Dorsolateral prefrontal cortex (tissue), 122 donors: ENCODE measurements at places on chromosomes 16 and 17.

- DNase-seq: no peak
Observed at GRCh38 chr16:58337090-58337444, 42.2 kb upstream of the PRSS54 start.

GRCh38 chr17:74283371-74283673 is 9.3 kb downstream of the DNAI2 start:
- DNase-seq: no peak

DNA sequence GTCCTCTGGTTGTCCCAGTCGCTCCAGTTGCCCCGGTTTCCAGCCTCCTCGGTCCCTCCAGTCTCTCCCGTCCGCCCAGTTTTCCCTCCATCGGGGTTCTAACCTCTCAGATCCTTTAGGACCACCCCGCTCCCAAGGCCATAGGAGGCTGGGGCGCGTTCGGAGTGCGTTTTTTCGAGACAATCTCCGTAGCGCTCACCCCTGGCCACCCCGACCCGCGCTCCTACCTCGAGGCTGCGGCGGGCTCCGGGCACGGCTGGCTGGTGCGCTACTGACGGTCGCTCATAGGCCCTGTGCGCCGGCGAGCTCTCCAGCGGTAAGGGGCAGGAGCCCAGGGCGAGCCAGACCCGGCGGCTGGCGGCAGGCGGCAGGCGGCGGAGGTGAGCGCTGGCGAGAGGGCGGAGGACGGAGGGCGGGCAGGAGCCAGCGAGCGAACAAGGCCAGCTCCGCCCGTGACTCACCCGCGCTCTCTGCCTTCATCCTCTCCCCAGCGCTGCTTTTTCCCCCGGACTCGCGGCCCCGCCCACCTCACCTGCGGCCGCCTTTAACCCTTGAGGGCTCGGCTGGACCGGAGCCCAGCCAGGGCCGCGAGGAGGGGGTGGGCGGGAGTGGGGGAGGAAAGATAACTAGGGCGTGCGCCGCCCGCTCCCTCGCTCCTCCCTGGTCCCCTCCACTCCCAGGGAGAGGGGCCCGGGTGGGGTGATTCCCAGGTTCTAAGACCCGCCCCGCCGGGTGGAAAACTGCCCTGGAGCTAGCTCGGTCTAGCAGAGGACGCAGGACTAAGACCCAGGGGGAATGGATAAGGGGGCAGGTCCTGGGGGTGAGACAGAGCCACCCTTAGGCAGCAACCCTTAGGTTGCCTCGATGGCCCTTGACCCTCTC is at the start of gene SP6:
SP6 (minus strand) TSS at position 472 of the 882 bp plus-strand sequence. CDS start 2,734 bp downstream, outside the sequence.
- no peak for DNase-seq

DNA sequence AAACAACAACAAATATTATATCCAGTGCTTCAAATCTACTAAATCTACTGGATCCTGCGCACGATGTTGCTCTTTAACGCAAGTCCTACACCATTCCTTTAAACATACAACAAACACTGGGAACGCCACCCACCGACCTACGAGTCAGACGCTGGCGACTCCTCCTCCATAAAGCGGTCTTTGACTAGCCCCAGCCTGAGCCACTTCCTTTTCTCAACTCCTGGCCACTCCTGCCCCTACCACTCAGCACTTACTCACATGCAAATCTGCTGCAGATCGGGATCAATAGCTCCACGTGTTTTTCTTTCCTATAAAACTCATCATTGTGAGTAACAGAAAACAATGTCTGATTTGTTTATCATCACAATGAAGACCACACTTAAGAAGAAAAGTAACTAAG is 32.8 kb upstream of the MNT start:
- DNase-seq: no peak

DNA sequence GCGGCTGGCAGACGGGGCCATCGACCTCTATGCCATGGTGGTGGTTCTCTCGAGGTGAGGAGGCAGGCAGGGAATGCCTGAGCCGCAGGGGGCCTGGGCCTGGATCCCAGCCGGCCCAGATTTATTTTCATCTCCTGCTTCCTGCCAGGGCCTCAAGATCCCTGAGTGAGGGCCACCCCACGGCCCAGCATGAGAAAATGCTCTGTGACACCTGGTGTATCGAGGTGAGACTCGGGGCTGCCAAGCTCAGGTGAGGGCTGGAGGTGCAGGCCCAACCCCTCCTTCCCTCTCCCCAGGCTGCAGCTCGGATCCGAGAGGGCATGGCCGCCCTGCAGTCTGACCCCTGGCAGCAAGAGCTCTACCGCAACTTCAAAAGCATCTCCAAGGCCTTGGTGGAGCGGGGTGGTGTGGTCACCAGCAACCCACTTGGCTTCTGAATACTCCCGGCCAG is 4.9 kb downstream of the ACADVL start:
- DNase-seq: no peak

- DNase-seq: no peak
Observed at GRCh38 chr16:2913603-2914002, 1.9 kb downstream of the FLYWCH1 start.

GRCh38 chr17:75097865-75098264 is 10.1 kb downstream of the SLC16A5 start:
- DNase-seq: no peak

DNA sequence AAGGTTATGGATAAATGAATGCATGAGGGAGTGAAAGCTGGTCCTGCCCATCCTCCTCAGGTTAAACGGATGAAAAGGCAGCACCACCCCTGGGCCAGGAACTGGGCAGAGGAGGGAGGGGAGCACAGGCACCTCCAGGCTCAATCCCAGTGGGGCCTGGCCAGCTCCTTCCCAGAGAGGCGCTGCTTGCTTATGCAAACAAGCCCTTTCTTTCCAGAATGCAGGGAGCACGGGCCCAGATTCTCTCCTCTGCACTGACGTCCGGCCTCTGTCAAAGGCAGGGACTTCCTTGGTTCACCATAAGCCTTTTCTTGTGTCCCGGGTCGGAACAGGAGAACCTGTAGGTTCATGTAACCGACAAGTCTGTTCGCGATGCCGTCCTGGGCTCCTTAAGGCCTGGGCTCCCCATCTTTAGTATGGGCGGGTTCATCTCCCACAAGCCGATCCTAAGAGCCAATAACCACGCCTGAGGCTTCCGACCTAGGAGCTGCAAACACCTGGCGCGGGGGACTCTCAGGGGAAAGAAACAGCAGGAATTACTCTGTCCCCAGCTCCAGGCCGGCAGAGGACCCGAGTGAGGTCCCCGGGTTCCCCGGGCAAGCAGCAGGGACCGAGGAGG is 16.3 kb downstream of the ENPP7 start:
- no peak for DNase-seq

- DNase-seq: no peak
Observed at GRCh38 chr16:76749780-76750375, 441.1 kb upstream of the MON1B start.

GRCh38 chr17:57623620-57624019 is 121.5 kb downstream of the CCDC182 start:
- DNase-seq: no peak

DNA sequence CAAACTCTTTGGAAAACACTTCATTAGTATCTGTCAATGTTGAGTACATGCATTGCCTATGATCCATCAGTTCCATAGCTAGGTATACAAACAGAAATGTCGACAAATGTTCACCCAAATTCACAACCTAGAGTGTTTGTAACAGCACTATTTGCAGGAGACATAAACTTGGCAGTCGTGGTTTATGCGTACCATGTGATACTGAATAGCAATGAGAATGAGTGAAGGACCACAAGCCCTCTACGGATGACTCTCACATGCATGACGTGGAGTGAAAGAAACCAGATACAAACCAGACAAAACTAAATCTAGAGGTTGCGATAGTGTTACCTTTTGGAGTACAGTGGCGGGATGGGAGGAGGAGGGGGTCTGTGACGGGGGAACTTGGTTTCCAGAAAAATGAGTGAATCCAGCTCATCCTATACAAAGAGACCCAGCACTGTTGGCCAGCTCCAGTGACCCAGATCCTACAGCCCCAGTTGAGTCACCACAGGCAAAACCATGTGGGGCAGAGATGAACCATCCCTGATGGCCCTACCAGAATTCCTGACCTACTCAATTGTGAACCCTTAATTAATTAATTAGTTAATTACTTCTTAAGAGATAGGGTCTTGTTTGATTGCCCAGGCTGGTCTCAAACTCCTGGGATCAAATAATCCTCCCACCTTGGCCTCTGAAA is 15.9 kb upstream of the ULK2 start:
- DNase-seq: no peak

- no peak for DNase-seq
Observed at GRCh38 chr17:48241770-48242497, 134.4 kb downstream of the SNX11 start.

GRCh38 chr16:17529982-17530760 is 59.4 kb upstream of the XYLT1 start:
- DNase-seq: no peak

DNA sequence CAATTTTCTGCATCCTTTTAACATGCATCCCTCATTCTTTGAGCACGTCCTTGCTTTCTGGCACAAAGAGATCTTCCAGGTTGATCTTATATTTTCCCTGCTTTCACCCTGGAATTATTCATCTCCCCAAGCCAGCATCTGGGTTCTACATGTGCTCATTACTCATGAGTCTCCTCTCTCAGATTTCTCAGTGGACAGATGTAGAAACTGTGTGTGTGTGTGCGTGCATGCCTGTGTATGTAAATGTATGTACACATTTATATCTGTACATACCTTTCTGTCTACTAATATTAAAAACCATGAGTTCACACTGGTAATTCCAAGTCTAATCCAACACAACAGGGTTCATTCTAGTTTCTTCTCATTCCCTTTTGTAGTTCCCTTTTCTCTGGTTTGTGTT is 41.9 kb upstream of the NSRP1 start:
- no peak for DNase-seq

GRCh38 chr17:80414508-80414802 is 512 bp upstream of the ENDOV start:
- DNase-seq: no peak

DNA sequence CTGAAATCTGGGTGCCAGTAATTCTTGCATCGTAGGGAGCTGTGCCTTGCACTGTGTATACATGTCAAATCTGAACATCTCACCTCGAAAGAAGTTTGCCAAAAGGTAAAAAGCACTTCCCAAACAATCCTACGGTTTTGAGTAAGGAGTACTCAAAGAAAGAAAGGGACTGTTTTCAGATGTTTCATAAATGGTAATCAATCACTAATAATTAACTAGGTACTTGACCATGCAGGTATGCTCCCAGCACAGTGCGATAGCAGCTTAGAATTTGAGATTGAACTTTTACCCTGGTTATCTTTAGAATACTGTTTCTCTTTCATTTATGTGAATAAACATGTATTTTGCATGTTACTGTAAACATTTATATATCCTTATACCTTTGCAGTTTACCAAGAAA is 39.0 kb downstream of the PRKCA start:
- DNase-seq: no peak

GRCh38 chr16:83878838-83879237 is 20.1 kb upstream of the MLYCD start:
- DNase-seq: no peak

- no peak for DNase-seq
Observed at GRCh38 chr17:27299384-27300049, 5.6 kb downstream of the WSB1 start.

GRCh38 chr17:32482568-32483320 is 4.0 kb upstream of the CDK5R1 start:
- no peak for DNase-seq

DNA sequence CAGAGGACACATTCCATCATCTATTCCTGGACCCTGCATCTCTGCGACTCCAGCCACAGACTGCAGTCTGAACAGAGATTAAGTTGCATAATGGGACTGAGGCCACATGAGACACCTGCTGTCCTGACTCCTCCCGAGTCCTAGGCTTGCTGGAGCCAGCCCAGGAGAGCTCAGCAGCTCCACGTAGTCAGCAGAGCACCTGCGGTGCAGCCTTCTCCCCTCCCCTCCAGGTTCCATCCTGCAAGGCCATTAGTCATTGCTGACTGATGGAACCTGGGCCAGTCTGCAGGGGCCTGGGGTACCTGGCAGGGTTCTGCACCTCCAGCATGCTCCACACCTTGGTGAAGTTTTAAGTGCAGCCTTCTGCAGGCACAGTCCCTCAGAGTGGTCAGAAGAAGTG is 76.7 kb downstream of the PLD6 start:
- no peak for DNase-seq

- no peak for DNase-seq
Observed at GRCh38 chr16:74309789-74310781, 13.5 kb downstream of the PSMD7 start.

DNA sequence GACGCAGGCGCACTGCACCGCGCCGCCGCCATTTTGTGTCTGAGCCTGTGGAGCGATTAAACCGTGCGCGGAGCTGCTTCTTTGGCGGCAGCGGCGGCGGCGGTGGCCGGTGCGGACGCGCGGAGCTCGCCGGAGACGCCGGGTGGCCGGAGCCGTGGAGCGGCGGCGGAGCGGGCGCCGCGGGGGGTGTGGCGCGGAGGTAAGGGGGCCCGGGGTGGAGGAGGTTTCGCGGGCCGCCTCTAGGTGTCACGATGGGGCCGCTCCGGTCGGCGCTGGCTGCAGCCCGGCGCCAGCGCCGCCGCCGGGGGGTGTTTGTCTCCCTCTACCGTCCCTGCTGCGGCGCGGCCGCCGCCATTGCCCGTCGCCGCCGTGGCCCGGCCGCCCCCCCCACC is at the start of gene CTCF:
CTCF (plus strand) TSS at position 1 of the 392 bp plus-strand sequence. CDS start 48,307 bp downstream, outside the sequence.
- DNase-seq: peak; percentile 49

DNA sequence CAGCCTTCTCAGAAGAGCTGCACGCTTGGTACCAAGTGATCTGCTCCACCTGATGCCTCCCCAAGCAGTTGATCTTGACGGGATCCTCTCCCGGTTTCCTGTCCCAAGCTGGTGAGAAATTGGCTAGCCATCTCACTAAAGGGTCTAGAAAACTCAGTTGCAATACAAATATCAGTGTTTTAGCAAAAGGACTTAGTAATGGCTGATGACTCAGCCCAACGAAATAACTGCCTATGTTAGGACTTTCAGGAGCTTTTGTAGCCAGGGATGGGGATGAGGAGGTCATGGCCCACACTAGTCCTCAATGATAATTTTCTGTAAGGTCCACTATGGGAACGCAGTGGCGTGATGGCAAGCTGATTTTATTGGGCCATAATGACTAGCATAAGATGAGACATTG is 23.3 kb upstream of the ENGASE start:
- DNase-seq: no peak

DNA sequence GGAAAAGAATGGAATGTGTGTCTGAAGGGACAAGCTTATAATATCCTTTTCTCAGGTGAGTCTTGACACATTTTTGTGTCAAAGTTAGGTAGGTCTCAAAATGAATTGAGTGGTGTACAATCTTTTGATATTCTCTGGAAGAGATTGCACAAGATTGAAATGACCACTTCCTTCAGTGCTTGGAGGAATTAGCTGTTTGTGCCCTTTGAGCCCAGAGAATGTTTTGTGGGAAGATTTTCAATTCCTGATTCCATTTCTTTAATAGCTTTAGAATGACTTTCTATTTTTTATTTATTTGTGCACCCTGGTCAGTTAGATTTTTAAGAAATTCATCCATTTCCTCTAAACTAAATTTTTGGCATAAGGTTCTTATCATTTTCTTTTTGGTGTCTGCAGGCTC is 1.6 kb upstream of the CCL13 start:
- no peak for DNase-seq

DNA sequence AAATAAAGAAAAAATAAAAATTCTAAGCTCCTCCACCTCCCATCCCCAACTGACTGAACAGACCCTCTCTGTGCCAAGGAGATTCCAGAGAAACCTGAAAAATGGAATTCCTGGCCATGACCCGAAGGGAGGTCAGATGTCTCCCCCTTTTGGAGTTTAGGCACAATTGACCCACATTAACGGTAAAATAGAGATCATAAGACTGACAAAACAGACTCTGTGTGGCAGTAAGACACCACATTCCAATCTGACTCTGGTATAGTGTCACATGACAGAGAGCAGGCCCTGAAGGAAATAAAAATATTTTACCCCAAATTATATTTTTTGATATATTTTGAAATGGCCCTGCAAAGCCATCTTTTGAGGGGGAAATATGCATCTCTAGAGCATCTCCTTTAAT is 115.1 kb upstream of the ZKSCAN2 start:
- no peak for DNase-seq
